ENCODE measurements at places on chromosomes 4 and X.

- no peak for DNase-seq
These were observed 3.0 kb upstream of the SPATA4 start for GRCh38 chr4:176198316-176198903.

DNA sequence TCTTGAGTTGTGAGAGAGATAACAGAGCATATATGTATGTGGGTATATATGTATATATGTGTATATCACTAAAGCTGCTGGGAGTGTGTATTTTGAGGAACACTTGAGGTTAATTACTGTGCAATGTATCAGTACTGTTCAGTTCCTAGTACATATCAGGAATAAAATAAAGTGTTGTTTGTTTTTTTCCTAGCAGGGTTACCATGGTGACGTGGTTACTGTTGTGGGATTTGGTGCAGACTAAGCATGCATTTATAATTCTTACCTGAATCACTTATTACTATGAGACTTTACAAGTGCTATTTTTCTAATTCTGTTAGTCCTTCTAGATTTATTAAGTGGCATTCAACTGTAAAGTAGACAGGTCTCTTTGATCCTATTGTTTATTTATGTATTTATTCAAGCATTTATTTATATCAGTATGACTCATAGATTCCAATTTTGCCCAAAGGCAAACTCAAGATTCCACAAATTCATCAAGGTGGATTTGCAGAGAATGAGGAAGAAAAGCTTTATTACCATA lies 26.9 kb upstream of the BEX4 start:
- DNase-seq = no peak

DNA sequence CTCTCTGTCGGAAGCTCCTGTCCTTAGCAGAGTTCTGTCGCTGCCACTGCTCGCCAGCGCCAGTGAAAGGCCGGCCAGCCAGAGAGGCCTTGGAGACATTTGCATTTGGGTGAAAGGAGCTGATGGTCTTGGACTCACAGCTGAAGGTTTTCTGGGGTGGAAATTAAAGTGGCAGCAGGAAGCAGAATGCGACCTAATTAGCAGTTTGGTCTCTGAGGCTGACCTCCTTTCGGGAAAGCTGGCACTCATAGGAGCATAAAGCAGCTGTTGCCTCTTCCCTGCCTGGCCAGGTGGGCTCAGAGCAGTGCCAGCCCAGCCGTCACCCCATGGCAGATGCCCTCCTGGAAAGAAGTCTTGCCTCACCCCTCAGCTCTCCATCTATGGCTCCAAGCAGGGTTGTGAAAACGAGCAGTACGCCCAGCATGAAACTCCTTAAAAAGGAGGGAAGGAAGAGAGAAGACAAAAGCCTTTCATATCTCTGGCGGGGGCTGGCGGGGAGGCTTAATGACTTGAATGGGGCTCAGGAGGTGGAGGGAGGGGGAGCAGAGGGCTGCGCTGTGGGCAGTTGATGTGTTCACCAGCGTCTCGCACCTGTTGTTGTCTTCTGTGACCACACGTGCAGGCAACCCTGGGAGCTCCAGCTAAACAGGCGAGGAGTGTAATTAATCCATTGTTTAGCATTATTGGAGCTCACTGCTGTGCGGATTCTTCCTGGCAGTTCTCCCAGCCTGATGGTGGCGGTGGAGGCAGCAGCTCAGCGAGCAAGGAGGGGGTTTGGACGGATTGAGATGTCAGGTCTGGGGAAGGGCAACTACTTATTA lies 264.0 kb downstream of the MID1IP1 start:
- DNase-seq = no peak

DNA sequence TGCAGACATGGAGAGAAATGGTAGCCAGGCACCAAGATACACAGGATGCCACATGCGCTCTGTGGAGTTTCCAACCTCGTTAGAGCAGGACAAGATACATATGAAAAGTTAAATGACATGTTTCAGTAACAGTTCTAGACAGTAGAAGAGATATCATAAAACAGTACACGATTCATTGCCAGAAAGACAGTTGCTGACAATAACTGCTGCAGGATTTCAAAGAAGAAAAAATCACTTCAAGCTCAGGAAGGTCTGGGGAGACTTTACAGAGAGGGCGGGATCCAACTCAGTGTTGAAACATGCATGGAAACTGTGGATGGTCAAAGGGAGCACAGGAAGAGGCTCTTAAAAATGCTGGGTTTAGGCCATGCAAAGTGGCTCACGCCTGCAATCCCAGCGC lies 31.0 kb downstream of the DCTD start:
- no peak for DNase-seq

DNA sequence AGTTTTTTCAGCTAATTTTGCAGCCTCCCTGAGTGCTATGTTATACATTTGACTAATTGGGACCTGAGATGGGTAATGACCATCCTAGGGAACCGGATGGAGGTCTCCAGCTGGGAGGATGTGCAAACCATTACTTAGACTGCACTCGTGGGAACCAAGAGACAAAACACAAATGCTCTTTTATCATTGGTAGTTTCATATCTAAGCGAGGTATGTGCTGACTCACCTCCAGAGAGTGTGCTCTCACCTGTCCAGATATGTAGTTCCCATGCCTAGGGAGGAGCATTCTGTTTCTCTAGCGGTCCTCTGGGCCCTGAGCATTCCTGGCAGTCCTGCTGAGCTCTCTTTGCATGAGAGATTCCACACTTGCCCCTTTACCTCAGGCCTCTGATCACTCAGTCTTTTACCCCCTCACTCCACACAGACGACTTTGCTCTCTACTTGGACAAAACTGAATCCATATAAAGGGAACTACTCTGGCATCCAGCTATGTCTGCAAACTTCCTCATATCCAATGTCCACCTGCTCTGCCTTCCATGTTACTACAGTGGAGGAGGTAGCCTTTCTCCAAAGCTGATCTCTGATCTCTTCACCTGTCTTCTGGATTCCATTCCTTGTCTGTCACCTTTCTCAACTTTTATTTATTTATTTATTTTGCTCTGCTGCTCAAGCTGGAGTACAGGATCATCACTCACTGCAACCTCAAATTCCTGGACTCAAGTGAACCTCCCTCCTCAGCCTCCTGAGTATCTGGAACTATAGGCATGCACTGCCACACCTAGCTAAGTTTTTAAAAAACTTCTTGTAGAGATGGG lies 88.4 kb downstream of the LRP2BP start:
- DNase-seq = no peak

DNA sequence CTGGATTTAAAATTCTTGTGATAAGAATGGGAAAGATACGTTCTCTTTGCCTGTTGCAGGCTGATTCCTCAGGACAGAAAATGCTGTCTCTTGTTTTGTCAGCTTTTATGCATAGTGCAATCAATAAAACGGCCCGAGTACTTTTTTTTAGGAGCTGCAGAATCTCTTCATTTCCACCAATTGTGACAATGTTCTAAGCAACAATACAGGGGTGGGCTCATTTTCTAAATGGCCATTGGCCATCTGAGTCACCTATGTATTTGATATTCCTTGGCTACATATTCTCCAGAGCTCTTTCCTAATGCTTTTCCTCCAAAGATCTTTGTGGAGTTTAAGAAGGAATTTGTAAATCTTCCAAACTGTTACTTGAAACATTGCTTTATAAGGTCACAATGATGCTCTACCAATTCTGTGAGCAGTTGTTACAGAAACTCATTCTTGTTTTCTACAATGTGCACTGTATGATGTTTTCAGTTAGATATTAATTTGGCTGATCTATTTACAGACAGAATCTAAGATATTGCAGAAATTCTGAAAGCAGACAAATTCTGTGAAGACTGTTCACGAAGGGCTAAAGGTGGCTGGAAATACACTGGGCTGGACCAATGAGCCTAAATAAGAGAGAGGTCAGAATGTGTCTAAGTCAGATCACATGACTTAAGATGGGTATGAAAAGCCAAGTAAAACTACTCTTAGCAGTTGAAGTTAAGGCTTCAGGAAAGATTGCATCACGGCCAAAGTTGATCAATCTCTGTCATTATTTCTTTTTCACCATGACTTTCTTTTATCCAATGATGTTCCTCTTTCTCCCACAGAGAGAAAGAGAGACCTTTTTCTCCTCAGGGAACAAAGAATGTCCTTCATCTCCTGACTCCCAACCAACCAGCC lies 33.4 kb downstream of the TAPT1 start:
- no peak for DNase-seq

DNA sequence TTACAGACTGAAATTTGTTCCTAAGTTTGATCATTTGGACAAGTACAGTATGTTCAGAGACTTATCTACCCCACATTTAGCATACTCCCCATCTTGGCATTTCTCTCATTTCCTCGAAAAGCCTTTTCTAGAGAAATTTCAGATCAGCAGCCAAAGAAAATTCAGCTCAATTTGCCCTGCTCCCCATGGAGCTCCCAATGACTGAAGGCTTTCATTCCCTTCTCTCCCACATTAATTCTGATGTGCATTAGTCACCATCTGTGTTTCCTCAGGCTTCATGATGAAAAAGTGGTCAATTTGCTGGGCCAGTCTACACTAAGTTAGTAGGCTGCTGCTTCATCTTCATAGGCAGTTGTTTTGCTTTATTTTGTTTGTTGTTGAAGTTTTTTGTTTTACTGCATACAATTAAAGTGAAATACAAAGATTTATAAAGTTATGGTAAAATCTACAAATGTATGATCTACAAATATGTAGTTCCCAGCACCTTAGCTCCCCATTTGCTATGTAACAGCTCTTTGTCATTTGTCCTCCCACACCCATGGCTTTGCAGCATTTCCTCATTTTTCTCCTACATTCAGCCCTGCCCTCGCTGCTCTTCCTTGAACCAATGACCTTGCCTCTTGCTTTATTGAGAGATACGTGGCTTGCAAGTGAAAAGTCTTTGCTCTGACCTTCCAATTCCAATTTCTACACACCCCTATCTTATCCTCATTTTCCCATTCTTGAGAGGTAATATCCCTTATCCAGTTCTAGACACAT lies 193.9 kb downstream of the ANAPC10 start:
- DNase-seq = no peak

DNA sequence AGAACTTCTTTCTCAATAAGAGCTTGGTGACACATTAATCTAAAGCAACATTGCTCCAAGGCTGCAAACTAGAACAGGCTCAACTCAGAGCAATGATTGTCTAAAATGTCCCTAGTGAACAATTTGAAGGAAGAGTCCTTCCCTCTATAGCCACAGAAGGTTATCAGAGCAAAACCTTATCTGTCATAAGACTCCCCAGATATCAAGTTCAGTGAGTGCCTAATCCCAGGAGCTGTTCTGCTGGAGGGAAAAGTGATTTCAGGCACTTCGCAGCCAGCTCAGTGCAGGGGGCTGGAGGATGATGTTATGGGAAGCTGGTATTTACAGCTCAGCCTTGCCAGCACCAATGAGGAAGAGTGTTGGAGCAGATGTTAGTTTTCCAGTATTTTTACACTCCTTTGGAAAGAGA lies 497.5 kb downstream of the INPP4B start:
- no peak for DNase-seq

GRCh38 chr4:144734522-144734921 lies 88.6 kb downstream of the HHIP start:
- no peak for DNase-seq

GRCh38 chr4:79651456-79651855 lies 243.4 kb upstream of the GK2 start:
- DNase-seq = no peak

GRCh38 chr4:138975225-138975624 lies 40.4 kb upstream of the NOCT start:
- no peak for DNase-seq

GRCh38 chrX:112867570-112867969 lies 26.9 kb upstream of the AMOT start:
- no peak for DNase-seq

GRCh38 chrX:39205467-39205866 lies 404.2 kb downstream of the MID1IP1 start:
- DNase-seq = no peak

DNA sequence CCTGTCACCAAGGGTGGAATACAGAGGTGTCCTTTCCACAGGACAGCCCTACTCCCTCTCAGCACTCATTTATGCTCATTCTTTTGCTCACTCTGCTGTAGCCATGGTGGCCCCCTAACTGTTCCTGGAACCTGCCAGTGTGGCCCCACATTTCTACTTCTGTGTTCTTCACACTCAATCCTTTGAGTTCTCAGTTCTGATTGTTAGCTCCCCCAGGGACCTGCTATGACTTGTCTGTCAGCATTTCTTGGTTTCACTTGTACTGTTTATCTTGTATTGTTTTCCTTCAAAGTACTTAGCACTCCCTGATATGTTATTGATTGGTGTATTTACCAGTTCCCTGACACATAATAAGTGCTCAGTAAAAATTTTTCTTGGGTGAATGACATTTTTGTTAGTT lies 14.9 kb downstream of the VBP1 start:
- DNase-seq = no peak

- DNase-seq = no peak
These were observed 2614.2 kb downstream of the PCDH7 start for GRCh38 chr4:33334416-33334815.

DNA sequence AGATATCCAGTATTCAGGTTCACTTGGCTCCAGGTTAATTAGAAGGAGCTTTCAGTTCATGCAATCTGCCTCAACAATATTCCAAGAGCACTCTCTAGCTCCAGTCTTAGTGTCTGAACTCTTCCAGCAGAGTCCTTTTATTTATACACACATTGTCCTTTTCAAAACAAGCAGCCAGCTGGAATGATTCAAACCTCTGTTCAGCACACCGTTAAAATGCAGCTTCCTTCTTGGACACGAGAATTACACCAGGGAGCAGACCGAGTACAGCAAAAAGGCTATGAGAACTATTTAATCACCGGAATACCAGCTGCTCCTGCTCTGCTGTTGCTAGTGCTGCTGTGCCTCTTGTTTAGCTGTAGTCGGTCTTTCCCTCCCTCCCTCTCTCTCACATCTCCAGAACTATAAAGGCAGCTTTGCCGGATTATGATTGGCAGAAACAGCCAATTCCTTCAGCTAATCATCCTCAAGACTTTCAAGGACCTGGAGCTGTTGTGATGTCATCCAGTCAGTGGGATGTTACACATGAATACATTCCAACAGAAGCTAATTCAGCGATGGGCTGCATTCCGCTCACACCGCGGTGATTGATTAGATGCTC lies at the start of gene NDST4:
Gene NDST4 (minus strand): TSS at position 115 of the 601 bp plus-strand sequence. CDS start 36,584 bp downstream, outside the sequence.
- DNase-seq = no peak

DNA sequence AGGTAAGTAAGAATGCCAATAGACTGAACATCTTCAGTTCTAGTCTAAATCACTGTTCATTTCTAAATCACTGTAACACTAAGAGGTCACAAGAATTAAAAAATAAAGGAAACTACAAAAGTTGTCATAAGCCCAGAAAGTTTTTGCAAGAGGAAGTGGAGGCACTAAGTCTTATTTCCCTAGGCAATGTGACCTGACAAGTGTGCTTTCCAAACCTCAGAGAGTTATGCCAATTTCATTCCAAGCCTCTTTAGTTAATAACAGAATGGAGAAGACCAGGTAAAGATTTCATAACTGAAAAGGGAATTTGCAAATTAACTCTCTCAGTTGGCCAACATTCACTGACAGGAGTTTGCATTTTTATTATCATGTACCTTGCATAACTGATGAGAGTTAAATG lies 40.5 kb downstream of the BBS12 start:
- DNase-seq = no peak
